AG09319 (cell line): ENCODE measurements at places on chromosomes 11 and 22.

DNA sequence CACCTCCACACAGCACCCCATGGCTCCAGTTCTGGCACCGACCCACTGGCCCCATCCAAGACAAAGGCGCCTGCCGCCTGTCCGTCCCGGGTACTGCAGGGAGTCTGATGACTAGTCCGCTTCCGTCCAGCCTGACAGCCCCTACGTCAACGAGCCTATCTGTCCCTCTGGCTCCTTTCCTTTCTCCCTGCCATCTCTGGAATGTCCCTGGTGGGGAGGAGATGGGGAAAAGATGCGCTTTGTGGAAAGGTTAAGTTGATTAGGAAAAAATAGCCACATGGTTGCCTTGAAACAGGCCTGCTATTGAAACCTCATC, 10.4 kb downstream of the PDGFB start:
- no peak for DNase-seq

DNA sequence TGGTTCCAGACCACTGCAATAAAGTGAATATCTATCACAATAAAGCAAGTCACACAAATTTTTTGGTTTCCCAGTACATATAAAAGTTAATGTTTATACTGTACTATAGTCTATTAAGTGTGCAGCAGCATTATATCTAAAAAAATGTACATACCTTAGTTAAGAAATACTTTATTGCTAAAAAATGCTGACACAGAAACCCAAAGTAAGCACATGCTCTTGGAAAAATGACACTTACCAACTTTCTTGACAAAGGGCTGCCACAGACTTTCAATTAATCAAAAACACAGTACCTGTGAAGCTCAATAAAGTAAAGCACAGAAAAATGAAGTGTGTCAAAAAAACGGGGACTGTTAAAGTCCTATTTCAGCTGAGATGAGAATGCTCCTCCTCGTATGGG, 16.9 kb downstream of the CABIN1 start:
- no peak for DNase-seq

GRCh38 chr22:30273711-30274436, 7.2 kb upstream of the OSM start:
- no peak for DNase-seq

DNA sequence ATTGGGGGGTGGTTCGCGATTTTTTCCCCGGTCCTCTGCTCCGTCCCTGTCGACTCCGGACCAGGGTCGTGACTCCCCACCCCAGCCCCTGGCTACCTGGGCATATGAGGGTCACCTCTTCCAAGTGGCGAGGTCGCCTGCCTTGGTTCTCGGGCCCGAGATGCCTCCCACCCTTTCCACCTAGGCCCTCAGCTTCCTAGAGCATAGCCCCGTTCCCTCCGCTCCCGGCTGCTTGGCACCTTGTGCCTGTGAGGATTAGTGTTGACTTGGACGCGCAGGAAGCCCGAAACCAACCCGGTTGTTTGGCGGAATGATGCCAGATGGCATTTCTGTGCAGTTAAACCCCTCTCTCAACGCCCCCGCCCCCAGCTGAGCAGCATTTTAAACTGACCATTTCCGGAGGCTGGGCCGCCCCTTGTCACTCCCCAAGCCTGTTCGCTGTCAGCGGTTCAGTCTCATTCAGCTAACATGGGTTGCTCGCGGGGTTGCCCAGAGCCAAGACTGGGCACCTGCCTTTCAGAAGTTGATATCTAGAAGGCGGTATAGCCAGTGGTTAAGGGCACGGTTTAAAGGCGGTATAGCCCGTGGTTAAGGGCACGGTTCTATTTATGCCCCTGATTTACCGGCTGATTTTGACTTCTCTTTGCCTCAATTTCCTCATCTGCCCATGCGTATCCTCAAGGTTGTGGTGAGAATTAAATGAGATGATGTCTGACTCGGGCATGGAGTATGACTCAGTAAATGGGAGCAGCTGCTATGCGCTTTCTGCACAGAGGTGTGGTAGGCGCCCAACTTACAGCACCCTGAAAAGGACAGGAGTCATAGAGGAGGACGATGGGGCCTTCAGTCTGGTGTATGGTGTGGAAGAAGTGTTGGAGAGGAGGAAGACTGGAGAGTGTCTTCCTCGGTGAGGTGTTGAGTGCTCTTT, 639 bp downstream of the INCENP start:
- no peak for DNase-seq

DNA sequence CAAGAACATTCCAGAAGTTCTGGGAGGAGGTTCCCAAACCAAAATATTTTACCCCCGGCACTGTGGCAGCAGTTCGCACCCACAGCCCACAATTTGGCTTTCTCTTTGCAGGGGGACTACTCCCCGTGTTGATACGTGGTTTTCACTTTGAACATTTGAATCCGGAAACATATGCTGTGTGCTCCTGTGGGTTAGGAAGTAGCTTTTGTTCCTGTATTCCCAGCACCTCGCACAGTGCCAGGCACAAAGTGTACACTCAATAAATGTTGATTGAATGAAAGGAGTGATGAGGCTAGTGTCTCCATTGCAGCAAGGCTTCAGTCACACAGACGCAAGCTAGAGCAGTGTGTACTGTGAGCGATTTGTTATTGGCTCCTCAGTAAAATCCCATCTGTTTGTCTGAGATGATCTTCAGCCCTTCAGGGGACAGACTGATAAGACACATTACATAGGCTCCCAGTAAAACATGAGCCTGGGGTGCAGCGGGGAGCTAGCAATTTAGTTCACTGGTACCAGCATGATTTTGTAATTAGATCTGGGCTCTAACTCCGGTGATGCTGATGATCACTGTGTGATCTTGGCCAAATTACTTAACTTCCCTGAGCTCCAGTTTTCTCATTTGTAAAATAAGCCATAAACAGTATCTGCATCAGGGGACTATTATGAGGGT, 2.2 kb downstream of the LAYN start:
- DNase-seq: no peak

GRCh38 chr22:42933485-42934091, 76.5 kb upstream of the ARFGAP3 start:
- peak; percentile 86 for DNase-seq

DNA sequence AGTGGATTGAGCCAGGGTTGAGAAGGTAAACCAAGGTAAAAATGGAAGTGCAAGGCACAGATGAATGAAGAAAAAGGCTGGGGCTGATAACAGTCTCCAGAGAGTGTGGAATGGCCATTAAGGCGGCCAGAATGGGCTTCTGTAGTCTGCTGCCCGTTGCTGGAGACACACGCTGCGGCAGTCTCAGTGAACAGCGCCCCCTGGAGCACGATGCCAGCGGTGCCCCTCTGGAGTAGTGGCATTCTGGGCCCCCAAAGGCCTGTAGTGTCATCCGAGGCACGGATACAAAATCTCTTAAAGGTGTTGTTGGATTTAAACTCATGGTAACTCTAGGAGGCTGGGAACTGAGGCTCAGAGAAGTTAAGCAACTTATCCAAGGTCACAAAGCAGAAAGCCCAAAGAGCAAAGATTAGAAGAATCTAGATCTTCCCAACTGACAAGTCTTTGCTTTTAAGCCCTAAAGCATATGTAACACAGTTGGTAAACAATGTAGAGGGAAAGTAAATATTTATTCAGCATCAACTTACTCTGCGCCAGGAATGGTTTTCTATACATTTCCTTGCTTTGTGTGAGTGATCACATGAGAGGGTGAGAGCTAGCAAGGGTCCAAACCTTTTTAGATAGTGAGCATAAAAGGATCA, 18.2 kb downstream of the KCNJ1 start:
- no peak for DNase-seq

GRCh38 chr22:42791721-42792452, 65.2 kb downstream of the ARFGAP3 start:
- DNase-seq: no peak

DNA sequence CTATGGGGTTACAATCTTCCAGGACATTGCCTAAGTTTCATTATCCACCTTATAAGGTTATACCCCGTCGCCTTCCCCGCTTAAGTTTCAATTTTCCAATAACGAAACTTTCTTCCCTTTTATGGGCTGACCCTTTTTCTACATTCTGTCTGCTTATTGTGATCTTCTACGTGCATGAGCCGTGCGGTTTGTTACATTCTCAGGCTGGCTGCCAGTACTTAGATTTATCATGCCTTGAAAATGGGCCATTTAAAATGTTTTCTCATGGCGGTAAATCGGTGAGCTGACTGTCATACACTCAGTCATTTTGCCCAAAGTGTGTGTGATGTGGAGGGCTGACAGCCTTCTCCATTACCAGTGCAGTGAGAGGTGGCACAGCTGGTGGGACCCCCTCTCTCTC, 23.3 kb downstream of the DGCR6L start:
- no peak for DNase-seq

GRCh38 chr11:83511646-83512045, 225.5 kb upstream of the CCDC90B start:
- DNase-seq: no peak
